ENCODE measurements at places on chromosomes 11 and 22. TPM values are rescaled to one million over a fixed set of nuclear protein-coding genes. Genes with fewer than 3 reads are reported as not detected.

Gene NOL12
- 10.7 TPM for total RNA-seq

Gene PLEKHA7
- total RNA-seq, result 0.18 TPM

Gene FAM180B
- not detected for total RNA-seq

Gene LRRC4C
- total RNA-seq, result not detected

Gene ADSL
- 140 TPM for total RNA-seq
